ENCODE measurements at places on chromosomes 3 and 15.

DNA sequence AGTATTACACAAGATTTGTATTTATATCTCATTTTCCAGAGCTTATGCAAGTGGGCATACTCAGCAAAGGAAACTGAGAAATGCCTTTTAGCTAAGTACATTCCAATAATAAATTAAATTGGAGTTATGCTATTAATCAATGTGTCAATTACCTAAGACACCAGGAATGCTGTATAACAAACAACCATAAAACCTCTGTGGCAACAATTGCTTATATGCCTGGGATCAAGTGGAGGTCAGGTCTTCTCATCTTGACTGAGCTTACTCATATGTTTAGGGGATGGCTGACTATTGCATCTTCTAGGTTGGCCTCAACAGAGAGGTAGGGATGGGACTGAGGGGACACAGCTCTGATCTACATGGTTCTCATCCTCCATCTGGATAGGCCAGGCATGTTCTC lies 30.7 kb downstream of the CD200R1L start:
- DNase-seq, result no peak

DNA sequence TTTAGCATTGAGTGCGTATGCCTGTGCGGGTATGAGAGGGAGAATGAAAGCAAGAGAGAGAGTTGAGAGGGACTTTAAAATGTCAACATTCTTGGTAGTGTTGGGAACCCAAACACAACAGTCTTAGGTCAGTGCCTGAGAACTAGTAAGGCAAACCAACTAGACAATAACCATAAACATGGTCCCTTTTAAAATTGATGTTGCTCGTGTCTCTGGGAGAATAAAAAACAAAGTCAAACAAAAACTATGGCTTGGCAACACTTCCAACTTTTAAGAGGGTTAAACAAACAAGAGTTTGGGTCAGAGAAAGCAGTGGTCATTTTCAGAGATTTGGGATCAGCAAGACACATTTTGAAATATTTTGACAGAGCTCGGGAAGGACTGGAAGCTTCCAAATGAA lies 146.7 kb upstream of the THBS1 start:
- DNase-seq, result no peak

DNA sequence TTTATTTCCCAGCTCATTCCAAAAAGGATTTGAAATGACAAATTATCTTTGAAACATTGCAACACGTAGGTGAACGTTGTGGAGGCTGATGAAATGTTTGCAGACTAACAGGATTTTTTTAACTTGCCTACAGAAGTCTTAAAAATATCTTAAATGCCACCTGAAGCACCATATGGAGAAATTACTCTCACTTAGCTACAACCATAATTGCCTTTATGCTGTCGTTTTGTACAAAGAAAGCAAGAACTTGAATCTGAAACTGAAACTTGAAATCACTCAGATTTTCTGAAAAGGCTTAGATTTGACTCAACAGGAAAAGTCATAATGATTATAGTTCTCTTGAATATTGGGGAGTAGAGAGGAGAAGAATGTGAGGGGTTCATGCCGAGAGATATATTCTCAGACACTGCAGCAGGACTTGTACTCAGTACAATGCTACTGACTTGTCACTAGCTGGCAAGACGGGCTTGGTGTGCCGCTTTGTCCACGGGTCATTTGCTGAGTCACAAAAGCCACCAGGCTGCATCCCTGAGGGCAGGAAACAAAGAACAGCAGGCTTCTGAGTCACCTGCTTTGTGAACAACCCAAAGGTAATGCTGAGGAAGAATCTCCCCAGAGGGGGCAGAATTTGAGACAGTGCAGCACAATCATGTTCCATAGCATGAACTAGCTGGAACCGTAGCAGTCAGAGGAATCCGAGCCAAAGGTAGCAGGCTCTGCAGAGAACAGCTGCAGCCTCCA lies 7.1 kb upstream of the FMN1 start:
- DNase-seq, result peak; percentile 85

DNA sequence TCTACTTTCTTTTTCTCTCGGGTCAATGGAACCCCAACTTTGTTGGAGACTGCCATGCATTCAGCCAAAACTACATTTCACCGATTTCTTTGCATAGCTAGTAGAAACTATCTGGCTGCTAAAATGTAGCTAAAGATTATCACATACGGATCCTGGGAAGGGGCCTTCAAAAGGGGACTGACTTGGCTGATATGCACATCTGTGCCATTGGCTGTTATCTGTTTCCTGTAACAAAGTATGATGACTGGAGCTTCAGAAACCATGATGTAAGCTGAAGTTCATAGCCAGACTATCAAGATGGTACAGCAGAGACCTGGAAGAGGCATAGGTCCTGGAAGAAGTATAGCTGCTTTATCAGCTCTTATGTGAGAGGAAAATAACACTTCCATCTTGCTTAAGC lies 179.1 kb downstream of the NSUN3 start:
- no peak for DNase-seq

- no peak for DNase-seq
Measured at GRCh38 chr3:148373961-148374360, 323.7 kb upstream of the AGTR1 start.

- no peak for DNase-seq
Measured at GRCh38 chr3:87367736-87368135, 91.4 kb upstream of the POU1F1 start.

GRCh38 chr3:30984855-30985749 lies 90.6 kb upstream of the GADL1 start:
- no peak for DNase-seq

DNA sequence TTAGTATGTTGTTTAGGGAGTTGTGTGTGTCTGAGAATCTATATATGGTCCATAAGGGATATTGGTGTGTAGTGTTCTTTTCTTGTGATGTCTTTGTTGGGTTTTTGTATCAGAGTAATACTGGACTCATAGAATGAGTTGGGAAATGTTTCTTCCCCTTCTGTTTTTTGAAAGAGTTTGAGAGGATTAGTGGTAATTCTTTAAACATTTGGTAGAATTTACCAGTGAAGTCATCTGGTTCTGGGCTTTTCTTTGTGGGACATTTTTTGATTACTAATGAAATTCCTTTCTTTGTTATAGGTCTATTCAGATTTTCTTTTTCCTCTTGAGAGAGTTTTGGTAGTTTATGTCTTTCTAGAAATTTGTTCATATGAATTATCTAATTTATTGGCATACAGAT lies 16.9 kb downstream of the ACKR2 start:
- DNase-seq, result no peak

DNA sequence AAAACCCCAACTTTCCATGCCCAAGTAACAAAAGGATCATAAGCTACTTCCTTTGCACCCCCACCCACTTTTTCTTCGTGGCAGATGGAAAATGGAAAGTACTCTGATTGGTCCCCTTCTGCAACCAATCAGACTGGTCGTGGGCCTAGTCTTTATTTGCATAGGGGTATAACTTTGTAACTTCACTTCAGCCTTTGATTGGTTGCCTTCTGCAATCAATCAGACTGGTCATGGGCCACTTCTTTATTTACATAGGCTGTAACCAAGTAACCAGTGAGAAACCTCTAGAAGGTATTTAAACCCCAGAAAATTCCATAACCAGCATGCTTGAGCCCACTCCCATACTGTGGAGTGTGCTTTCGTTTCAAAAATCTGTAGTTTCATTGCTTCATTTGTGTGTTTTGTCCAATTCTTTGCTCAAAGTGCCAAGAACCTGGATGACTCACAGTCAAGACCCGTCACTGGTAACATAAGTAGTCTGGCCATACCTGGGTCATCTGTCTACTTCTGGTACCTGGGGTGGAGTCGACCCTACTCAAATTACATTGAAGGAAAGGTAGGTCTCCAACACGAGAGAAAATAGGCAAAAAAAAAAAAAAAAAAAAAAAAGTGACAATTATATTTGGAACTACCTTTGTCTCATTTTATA lies 41.9 kb downstream of the CMTM8 start:
- no peak for DNase-seq

DNA sequence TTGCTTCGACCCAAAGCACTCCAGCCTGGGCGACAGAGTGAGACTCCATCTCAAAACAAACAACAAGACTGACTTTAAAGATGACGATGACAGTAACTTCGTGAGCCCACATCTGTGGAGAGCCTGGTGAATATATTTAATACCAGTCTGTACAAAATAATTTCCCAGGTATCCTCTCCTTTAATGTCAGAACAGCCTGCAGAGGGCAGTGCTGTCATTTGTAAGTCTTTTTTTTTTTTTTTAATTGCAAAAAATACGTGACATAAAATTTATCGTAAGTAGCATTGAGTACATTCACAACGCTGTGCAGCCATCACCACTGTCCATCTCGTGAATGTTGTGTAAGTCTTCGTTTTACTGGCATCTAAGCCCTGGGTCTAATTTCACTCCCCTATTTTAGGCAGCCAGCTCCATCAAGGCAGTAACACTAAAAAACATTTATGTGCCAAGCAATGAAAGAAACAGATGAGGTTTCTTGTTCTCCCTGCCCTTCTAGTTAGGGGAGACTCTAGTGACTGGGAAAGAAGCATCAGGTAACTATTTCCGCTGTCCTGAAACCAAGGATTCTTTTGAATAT lies 1.4 kb downstream of the HTD2 start:
- DNase-seq, result no peak

GRCh38 chr3:174444391-174444790 lies 414.7 kb upstream of the NAALADL2 start:
- DNase-seq, result no peak

DNA sequence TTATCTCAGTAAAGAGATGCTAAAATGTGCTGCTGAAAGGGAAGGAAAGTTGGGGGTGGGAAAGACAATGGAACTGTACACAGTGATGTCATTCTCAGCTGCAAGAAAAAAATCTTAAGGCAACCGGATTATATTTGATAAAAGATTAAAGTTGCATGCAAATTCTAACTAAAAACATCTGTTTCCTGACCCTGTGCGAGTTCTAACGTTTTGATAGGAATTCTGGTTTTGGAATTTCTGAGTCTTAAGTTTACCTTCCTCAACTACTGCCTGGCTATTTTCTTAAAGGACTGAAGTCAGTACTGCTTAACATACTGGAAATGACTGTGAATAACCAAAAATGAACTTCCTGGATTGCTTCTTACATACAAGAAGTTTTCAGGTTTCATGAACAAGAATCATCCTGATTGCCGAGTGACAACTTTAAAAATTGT lies 115.5 kb downstream of the SLC25A26 start:
- no peak for DNase-seq

DNA sequence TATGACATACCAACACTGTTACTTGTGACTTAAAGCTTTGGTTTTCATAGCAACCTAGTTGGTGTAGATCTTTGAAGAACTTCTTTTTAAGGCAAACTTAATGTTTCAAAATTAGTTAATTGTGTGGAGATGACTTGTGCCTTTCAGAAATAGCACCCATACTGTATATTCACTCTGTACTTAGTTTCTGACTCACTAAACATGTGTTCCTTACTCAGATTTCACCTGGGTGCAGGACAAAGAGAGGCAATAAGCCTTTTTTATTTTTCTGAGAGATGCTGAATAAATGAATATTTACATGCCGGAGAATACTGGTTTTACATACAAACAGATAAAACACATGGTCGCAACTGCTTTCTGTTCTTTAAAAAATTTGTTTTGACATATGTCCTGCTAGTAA lies 44.8 kb downstream of the SLC25A26 start:
- no peak for DNase-seq

DNA sequence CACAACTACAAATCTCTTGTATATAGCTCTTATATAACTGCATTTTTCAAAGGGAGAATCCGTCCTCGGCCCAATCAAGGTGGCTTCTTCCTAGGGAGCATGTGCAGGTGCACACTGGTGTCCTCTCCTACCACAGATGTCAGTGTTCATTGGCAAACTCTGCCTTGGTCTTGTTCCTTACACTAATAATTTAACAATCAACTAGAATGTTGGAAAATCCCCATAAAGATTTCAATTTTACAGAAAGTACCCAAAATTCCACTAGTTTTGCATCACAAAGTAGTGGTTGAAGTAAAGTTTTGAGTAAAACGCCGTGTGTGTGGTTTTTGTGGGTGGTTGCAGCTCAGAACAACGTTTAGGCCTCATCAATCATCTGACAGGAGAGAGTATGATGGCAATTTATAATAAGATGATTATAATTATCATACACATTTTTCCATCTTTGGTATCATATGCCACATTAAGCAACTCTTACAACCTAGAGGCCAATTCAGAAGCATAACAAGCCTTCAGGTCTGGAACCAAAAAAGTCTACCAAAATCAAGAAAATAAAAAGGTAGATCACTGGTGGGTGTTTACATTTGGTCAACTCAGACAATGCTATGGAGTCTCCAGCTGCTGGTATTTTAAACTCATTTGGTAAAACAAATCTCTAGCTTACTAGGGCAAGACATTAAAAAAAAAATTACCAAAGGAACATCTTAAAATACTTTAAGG lies 128.9 kb upstream of the BHLHE40 start:
- DNase-seq, result no peak

- no peak for DNase-seq
Measured at GRCh38 chr3:108114423-108115065, 23.7 kb upstream of the CD47 start.

- DNase-seq, result no peak
Measured at GRCh38 chr3:138974462-138974861, 27.4 kb downstream of the FOXL2NB start.

DNA sequence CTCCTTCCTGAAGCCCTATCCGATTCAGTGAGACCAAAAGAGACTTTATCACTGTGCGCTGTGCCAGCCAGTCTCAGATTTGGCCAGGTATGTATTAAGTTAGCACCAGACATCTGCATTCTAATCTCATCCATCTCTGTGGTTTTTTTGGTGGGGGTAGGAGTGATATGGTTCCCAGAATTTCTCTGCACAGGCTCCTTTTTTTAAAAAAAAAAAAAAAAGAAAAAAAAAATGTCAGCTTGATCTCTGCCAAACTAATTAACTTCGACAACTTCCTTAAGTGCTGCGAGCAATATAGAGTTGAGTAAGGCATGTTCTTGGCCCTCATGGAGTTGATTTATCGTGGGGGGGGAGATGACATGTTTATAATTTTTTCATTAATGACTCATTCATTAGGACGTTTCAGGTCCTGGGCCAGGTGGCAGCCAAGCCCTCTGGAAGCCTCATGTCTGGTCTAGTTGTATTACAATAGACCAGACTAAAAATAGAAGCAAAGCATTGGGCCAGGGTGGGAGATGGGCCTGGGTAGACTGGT lies 12.9 kb downstream of the SLCO3A1 start:
- no peak for DNase-seq

DNA sequence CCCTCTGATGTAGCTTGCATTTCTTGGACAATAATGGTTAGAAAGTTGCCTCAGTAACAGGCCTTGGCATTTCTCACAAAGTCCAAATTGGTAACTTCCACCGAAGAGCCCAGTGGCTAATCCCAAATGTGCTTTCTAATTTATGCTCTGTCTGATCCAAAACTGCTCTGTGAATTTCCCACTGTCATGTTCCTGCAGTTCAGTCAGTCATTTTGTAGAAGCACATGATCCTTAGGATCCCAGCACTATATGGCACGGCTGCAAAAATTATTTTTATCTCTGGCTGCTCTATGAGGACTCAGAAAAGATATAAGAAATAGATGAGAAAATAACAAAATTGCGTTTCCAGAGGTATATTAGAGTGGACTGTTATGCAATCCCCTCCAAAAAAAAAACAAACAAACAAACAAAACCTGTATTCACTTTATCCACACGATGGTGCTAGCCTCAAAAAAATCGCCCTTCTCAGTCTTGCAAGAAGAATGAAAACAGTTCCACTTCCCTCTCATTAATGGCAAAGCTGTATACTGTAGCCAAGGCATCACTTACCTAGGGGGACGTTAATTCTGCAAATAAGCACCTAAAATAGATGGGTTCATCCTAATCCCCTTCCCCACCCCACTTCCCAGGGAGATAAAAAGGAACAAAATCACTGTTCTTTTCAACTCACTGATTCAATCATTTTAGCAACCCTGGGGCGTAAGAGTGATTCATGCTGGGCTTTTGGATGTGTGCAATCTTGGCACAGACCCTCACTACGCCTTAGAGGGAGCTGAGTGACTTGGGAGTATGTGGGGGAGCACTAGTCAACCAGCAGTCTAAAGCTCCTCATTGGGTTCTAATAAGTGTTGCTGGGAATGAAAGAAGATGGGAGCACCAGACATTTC lies 61.3 kb downstream of the TMCO5A start:
- peak; percentile 19 for DNase-seq

All from kidney epithelial cell (primary cell).